Chondrocyte (in vitro differentiated cells): ENCODE measurements at places on chromosomes 1 and 21. TPM values are rescaled to one million over a fixed set of nuclear protein-coding genes. Genes with fewer than 3 reads are reported as not detected.

Gene EXTL1
- 4.3 to 7.9 TPM (median 6.4 TPM) in 3 replicates for total RNA-seq

Gene HSPA6
- 0.75 to 1.0 TPM in 2 of 3 replicates, not detected in the other for total RNA-seq

Gene HSD17B7
- total RNA-seq = 4.9 to 7.8 TPM (median 5.9 TPM) in 3 replicates

Gene AQP10
- total RNA-seq = not detected in 3 replicates

Gene C8A
- not detected in 3 replicates for total RNA-seq

Gene AMPD1
- total RNA-seq = not detected in 3 replicates

Gene PAPPA2
- 0.42 to 1.00 TPM (median 0.73 TPM) in 3 replicates for total RNA-seq

Gene CD34
- 0.12 to 0.15 TPM (median 0.13 TPM) in 3 replicates for total RNA-seq

Gene PYGO2
- total RNA-seq = 23.2 to 27.2 TPM (median 24.0 TPM) in 3 replicates

Gene CYP4X1
- 1.0 to 1.1 TPM (median 1.1 TPM) in 3 replicates for total RNA-seq

Gene CR1
- total RNA-seq = not detected in 3 replicates

Gene KIF2C
- total RNA-seq = 5.4 to 6.7 TPM (median 6.2 TPM) in 3 replicates

Gene SCCPDH
- 33.5 to 39.4 TPM (median 33.5 TPM) in 3 replicates for total RNA-seq

Gene KCND3
- total RNA-seq = 0.77 to 3.6 TPM (median 0.99 TPM) in 3 replicates

Gene HCN3
- 4.3 to 4.4 TPM (median 4.4 TPM) in 3 replicates for total RNA-seq

Gene BNIPL
- total RNA-seq = 0.36 to 0.63 TPM (median 0.62 TPM) in 3 replicates

Gene CTSS
- total RNA-seq = 0.79 to 1.5 TPM (median 1.4 TPM) in 3 replicates

Gene EXO1
- 2.7 to 11.5 TPM (median 3.8 TPM) in 3 replicates for total RNA-seq

Gene DNAJC28
- total RNA-seq = 2.4 to 3.5 TPM (median 2.6 TPM) in 3 replicates

Gene B3GALT2
- total RNA-seq = 7.6 to 13.5 TPM (median 7.9 TPM) in 3 replicates

Gene EDEM3
- 31.6 to 43.1 TPM (median 41.7 TPM) in 3 replicates for total RNA-seq

Gene PRRX1
- total RNA-seq = 158 to 224 TPM (median 168 TPM) in 3 replicates

Gene OR6K6
- total RNA-seq = not detected in 3 replicates

Gene SLC2A5
- 0.27 to 0.73 TPM (median 0.41 TPM) in 3 replicates for total RNA-seq

Gene SYNC
- total RNA-seq = 66.8 to 72.5 TPM (median 71.8 TPM) in 3 replicates

Gene RGL1
- total RNA-seq = 20.9 to 37.9 TPM (median 21.1 TPM) in 3 replicates

Gene OR2T2
- total RNA-seq = not detected in 3 replicates

Gene ABCA4
- total RNA-seq = 0.22 to 0.63 TPM (median 0.26 TPM) in 3 replicates

Gene BLACAT1
- not detected in 3 replicates for total RNA-seq

Gene RGS5
- 103 to 448 TPM (median 423 TPM) in 3 replicates for total RNA-seq

Gene SLC25A34
- 0.90 to 1.9 TPM (median 1.3 TPM) in 3 replicates for total RNA-seq

Gene HAPLN2
- total RNA-seq = 0.36 TPM in 1 of 3 replicates, not detected in the others

Gene CYB561D1
- total RNA-seq = 10.2 to 10.8 TPM (median 10.7 TPM) in 3 replicates

Gene SPATA6
- 3.1 to 7.3 TPM (median 3.8 TPM) in 3 replicates for total RNA-seq

Gene SLFNL1
- 0.25 to 0.48 TPM in 2 of 3 replicates, not detected in the other for total RNA-seq

Gene MANEAL
- total RNA-seq = 3.9 to 4.2 TPM (median 4.0 TPM) in 3 replicates

Gene LCA5L
- 0.56 to 2.4 TPM (median 0.92 TPM) in 3 replicates for total RNA-seq

Gene LRRC71
- total RNA-seq = not detected in 3 replicates

Gene AMY1A
- total RNA-seq = not detected in 3 replicates

Gene LCE3D
- total RNA-seq = not detected in 3 replicates

Gene ELF3
- total RNA-seq = 0.10 to 0.40 TPM (median 0.36 TPM) in 3 replicates

Gene LHX8
- total RNA-seq = not detected in 3 replicates

Gene RCOR3
- total RNA-seq = 36.5 to 48.2 TPM (median 39.9 TPM) in 3 replicates

Gene DEGS1
- total RNA-seq = 129 to 143 TPM (median 139 TPM) in 3 replicates
